ENCODE measurements at places on chromosomes 2 and 18.

- peak; percentile 77 for DNase-seq
These were observed at the start of the genes KIAA1328 and TPGS2 for GRCh38 chr18:36828630-36829361. TSS of gene KIAA1328 (plus strand) at chr18:36829127. CDS start at chr18:36829139, 12 bp downstream. TSS of gene TPGS2 (minus strand) at chr18:36829002. CDS start at chr18:36828767, 235 bp downstream.

DNA sequence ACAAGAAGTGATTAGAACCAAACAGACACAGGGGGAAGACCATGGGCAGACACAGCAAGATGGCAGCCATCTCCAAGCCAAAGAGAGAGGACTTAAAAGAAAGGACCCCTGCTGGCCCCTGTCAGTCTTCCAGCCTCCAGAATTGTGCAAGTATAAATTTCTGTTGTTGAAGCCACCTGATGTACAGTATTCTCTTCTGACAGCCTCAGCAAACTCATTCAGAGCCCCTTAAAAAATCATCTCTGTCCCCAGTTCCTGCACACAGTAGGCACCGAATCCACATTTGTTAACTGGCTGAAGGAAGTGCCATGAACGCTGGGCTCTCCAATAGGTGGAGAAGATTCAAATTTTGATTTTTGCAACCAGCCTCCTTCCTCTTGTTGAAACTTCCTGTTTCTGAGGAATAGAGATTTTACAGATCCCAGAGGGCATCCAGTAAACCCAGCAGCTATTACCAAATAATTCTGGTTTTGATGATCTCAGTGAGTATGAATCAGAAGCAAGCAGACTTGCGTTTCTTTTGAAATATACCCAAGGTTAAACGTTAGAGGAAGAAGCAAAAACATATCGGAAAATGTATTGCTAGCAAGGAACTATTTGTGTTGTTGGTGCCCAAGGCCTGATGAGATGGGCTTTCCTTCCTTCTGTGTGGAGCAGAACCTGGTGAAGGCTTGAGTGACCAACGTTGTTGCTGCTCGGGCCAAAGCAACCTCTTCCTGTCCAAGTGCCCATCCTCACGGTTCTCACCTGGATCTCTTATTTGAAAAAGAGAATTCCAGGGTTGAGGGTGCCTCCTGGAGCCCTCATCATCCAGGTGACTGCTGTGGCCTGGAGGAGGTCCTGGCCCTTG lies 47.7 kb upstream of the PLB1 start:
- DNase-seq: peak; percentile 19

GRCh38 chr2:66202586-66202985 lies 232.3 kb upstream of the MEIS1 start:
- no peak for DNase-seq

DNA sequence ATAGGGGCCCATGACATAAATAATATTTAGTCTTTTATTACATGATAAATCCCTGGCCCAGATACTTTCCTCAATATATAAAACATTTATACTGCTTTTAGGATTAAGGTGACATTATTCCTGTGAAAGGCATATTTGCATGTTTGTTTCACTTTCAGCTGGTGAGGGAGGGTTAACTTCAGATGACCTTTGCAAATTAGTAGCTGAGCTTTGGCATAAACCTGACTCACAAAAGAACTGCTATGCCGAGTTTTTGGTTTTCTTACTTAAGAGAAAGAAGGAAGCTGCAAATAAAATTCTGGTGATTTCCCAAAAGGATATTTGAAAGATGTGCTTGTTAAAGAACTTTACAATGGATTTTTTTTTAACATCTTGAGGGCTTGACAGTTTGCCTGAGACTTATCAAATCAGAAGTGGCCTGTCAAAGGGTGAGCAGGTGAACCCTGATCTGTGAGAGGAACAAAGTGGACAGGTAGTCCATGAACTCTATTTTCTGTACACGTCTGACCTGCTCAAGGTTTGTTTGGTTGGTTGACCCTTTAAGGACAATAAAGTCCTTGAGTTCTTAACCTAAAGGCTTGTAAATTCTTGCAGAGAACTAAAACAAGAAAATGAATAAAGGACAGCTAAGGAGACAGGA lies 93.5 kb downstream of the FAM124B start:
- DNase-seq: no peak

- DNase-seq: no peak
These were observed 318.3 kb downstream of the EIPR1 start for GRCh38 chr2:3059141-3059925.

DNA sequence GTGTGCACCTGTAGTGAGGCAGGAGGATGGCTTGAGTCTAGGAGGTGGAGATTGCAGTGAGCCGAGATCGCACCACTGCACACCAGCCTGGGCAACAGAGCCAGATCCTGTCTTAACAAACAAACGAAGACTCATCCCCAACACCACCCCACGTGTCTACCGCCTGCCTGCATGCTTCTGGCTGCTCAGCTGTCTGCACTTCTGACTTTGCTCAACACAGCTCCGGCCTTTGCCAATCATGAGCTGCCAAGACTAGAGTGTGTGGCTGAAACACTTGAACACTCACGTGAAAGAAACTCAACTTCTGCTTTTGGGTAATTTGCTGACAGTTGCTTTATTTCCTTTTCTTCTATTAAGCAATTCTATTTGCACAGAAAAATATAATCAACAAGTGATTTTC lies 32.1 kb upstream of the SP3 start:
- DNase-seq: no peak

GRCh38 chr18:78136986-78137385 lies 842.6 kb upstream of the SALL3 start:
- DNase-seq: no peak

- DNase-seq: no peak
These were observed 69.9 kb upstream of the BCL2L11 start for GRCh38 chr2:111050701-111051376.

GRCh38 chr2:202377207-202377761 lies 1.2 kb downstream of the BMPR2 start:
- no peak for DNase-seq

- no peak for DNase-seq
These were observed 630.8 kb downstream of the NR4A2 start for GRCh38 chr2:155701721-155702120.

GRCh38 chr2:211875488-211875887 lies 663.1 kb downstream of the ERBB4 start:
- no peak for DNase-seq

DNA sequence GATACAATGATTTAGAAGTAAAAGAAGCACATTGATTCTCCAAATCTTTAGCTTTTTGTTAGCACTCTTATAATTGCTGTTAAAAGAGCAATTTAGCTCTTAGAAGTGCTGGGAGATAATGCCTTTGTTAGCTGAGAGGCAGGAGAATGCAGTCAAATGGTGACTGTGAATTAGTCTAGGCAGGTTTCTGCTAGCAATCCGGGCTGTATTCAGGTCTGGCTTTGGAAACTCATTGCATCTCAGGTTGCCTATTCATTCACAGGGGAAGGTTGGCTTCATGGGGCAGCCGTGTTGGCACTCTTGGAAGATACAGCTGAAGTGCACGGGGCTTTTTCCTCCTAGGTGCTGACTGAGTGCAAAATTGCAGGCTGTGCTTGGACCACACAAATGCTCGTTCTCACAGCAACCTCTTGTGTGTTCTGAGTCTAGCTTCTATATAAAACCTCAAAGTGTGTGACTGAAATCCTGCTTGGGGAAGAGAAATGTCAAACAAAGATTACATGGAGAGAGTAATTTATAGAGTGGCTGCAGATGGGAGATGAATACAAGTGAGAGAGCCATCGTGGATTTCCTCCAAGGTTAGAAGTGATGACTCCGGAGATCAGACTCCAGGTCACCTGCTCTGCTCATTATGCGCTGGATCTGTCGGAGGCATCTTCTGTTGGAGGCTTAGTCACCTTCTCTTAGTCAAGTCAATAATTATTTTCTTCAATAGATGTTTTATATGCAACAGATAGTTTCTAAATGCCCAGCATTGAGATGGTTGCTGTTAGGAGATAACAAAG lies 167.8 kb downstream of the PMAIP1 start:
- DNase-seq: no peak

DNA sequence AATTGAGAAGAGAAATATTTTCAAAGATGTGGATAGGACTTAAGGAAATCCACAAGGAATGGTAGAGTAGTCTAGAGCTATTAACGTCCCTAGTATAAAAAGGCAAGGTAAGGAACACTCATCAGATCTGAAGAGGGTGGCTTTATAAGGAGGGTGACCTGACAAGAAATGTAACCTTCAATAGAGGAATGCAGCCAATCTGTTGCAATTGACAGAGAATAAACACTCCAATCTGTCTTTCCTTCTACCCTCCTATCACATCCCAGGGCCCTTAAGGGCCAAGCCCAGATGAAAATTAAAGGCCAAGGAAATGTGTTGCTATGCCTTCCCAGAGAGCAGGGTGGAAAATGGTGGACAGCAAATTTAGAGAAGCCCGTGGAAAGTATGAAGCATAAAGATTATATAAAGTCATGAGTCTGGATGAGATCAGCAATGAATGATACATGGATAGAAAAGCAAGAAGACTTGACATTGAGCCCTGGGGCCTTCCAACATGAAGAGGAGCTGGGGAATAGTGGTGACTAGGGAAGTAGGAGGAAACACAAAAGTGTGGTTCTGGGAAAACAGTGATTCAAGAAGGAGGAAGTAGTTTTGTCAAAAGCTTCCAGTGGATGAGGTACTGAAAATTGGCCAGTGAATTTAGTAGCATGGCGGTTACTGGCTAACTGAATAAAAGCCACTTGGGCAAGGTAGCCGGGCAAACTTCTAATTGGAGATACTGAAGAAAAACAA lies 270.6 kb upstream of the TANK start:
- no peak for DNase-seq

DNA sequence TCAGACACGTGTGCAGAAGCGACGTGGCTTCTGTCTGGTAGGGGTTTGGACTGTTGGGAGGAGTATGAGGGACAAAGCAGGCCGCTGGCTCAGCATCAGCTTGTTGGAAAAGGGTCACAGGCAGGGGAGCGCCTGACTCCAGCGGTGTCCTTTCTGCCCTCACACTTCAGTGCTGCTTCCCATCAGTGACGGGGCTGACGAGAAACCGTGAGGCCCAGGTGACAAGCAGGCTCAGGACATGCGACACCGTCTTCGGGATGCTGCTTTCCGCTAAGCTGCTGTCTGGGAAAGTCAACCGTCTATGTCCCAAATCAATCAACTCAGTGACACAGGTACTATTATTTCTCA lies 90.5 kb downstream of the USP40 start:
- DNase-seq: no peak

DNA sequence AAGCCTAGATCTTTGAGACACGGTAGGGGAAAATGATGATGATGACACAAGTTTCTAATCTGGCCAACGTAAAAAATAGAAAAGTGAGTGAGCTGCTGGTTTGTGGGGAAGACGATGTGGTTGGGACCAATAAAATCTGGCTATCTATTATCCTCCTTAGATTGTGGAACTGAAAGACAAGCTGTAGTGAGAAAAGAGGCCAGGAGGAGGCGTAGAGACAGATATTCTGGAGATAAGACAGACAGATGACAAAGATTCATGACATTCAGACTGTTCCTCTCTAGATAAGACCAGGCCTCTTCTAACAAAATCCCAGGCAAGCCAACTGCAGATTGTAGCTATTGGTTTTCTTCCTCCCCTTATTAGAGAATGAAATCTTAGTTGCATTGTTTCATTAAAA lies 376.3 kb upstream of the UBE2E3 start:
- DNase-seq: no peak

GRCh38 chr2:231549446-231550239 lies 19.4 kb upstream of the NMUR1 start:
- DNase-seq: no peak

DNA sequence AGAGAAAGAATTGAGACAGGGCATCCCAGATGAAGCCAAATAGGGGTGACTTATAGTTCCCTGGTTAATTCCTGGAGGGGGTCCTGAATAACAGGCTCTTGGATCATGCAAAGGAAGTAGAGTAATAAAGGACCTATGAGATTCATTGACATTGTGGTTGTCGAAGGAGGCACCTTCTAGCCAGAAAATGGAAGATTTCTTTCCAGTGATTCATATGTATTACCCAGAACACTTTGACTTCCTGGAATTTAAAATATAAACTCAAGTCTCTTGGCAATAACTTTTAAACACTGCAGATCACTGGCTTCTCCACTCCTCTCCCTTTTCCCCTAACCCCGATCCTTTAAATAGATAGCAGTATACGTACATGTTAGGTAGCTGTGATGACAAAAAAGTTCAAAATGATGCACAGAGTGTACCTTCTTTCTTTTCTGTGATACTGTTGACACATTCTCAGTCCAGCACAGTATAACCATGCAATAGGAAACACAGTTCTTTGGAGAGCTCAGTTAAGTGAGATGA lies 211.8 kb downstream of the LTBP1 start:
- peak; percentile 7 for DNase-seq

- DNase-seq: no peak
These were observed 25.5 kb upstream of the NFE2L2 start for GRCh38 chr2:177289824-177290628.

- DNase-seq: no peak
These were observed 30.3 kb downstream of the COLEC11 start for GRCh38 chr2:3625186-3625585.
